ENCODE measurements at places on chromosomes 13 and 19. TPM values are rescaled to one million over a fixed set of nuclear protein-coding genes. Genes with fewer than 3 reads are reported as not detected.

DNA sequence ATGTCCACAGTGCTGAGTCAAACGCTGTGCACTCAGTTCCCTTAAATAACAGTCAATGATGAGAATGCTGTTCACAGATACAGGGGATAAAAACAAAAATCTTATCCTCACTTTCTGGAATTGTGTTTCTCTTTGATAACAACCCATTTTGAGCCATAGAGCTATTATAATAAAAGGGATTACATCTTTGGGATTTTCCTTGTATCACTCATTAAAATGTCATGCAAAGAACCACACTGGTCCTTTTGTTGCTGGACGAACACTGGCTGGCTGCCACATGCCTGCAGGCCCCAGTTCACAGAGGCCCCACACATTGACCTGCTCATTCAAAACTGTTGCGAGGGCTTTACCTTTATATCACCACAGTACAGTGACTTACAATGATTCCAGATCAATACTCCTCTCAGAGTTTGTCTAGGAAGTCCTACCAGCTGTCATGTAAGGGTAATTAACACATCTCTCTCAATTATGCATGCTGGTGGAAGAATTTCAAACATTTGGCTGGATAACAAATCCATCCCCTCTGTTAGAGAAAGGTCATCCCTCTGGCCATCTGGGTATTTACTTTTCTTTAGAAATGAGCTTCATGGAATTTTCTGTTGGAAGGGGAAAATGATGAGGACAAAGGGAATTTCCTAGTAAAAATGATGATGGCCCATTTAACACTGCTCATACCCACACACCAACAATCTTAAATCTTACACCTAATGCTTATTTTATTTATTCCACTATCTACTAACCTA is 85.9 kb downstream of the MBNL2 start:
- no peaks in the 10 kb centered on the region for H3K27me3 ChIP-seq
- H3K4me1 ChIP-seq = peaks cover 19% of the 10 kb centered on the region
- H3K27ac ChIP-seq = peak overlapping the region; percentile 63

- H3K4me3 ChIP-seq = peak overlapping the region; percentile 49
- H3K27ac ChIP-seq = peak overlapping the region; percentile 21
- no peaks in the 10 kb centered on the region for H3K36me3 ChIP-seq
- peak; percentile 53 for DNase-seq
Measured at GRCh38 chr13:108496362-108497210, 132.8 kb upstream of the MYO16 start.

MIR17HG gene
- total RNA-seq = 6.3 TPM

DNA sequence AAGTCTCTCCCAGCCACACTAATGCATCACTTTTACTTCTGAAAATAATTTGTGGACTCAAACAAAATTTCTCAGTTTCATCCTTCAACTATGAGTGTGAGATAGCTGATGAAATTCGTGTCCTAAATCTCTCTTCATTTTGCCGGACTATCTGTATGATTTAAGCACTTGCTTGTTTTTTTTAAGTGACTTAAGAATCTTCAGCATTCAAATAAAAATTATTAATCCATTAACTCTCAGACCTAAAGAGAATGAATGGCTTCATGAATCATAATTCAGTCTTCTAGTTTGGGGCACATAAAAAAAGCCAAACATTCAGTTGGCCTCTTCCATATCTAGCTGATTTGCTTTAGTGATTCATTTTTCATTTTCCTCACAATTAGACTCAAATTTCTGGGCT is 579.5 kb downstream of the DCT start:
- no peaks in the 10 kb centered on the region for H3K4me1 ChIP-seq
- no peak for DNase-seq
- H3K27me3 ChIP-seq = no peaks in the 10 kb centered on the region
- no peak overlapping the region for H3K4me3 ChIP-seq
- no peak overlapping the region for H3K27ac ChIP-seq

DNA sequence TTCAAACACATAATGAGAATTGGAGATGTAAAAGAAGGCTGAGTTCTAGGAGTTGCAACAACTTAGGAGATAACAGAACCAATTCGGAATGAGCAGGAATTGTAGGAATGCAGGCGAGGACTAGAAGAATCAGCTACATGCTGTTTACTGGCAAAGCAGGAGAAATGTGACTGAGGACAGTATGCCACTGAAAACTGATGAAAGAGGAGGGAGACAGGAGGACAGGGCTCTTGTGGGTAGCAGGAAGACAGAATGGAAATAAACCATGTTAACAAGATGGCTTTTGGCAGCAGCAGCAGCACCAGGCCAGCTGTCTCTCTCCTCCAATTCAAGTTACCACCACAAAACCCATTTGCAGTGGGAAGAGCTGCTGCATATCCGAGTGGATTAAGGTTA is 91.0 kb upstream of the SLC15A1 start:
- H3K4me3 ChIP-seq = no peak overlapping the region
- no peak overlapping the region for H3K27ac ChIP-seq
- peak; percentile 54 for DNase-seq
- H3K36me3 ChIP-seq = peaks cover 38% of the 10 kb centered on the region

SMARCA4 gene
- 60.2 TPM for total RNA-seq

CCDC169 gene
- total RNA-seq = 4.3 TPM

GRCh38 chr19:21321134-21321533 is 8.1 kb downstream of the ZNF708 start:
- DNase-seq = no peak
- H3K36me3 ChIP-seq = peaks cover 2% of the 10 kb centered on the region
- no peaks in the 10 kb centered on the region for H3K27me3 ChIP-seq
- H3K4me3 ChIP-seq = no peak overlapping the region
- no peaks in the 10 kb centered on the region for H3K4me1 ChIP-seq
